AG09319 (cell line): ENCODE measurements at places on chromosomes 2 and 18.
A peak's percentile ranks its signal among the peaks of the same experiment; 100 is the strongest.

GRCh38 chr2:31202041-31202440 is 15.3 kb downstream of the CAPN14 start:
- DNase-seq = no peak

- no peak for DNase-seq
These were observed 435.9 kb downstream of the TSN start for GRCh38 chr2:122191331-122191730.

DNA sequence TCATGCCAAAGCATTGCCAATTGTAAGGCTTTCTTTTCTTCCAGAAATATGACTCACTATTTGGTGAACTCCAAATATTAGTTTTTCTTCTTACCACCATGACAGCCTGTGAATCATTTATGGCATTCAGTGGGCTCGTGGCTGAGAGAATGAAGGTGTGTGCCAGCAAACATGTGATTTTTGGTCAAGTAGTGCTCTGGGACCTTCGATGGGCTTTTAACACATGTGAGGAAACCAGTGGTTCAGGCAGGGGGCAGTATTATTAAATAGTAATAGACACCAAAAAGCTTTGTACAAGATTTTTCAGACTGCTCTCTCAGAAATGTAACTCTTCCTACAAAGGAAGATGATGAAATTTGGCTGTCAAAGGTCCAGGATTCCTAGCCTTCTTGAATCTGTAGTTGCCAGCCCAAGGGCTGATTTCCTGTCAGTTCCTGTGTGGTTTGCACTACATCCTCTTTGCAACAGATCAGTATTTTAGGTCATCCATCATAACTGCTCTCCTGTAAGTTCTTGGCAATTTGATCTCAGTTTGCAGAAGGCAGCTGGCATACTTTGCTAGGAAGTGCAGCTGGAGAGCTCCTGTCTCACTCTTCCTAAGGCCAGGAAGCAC is 64.3 kb downstream of the BABAM2 start:
- peak; percentile 96 for DNase-seq

DNA sequence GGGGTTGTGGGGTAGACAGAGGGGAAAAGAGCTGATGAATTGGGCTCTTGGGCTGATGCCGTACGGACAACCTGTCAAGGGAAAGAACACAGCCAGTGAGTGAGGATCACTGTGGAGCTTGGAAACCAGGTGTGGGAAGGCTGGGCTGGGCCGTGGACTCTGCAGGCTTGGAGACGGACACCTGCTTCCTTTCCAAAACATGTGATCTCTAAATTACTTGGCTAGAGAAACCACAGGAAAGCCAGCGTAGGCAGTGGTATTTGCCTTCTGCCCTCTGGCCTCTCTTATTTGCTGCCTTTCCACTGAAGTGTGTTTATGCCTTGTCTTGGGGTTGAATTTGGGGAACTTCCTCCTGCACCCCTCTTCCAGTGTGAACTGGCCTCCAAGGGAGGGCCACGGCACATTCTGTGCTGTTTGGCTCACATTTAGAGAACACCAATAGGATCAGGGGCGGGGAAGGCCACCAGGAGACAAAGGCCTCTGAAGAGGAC is 267.7 kb downstream of the PRKCE start:
- no peak for DNase-seq

DNA sequence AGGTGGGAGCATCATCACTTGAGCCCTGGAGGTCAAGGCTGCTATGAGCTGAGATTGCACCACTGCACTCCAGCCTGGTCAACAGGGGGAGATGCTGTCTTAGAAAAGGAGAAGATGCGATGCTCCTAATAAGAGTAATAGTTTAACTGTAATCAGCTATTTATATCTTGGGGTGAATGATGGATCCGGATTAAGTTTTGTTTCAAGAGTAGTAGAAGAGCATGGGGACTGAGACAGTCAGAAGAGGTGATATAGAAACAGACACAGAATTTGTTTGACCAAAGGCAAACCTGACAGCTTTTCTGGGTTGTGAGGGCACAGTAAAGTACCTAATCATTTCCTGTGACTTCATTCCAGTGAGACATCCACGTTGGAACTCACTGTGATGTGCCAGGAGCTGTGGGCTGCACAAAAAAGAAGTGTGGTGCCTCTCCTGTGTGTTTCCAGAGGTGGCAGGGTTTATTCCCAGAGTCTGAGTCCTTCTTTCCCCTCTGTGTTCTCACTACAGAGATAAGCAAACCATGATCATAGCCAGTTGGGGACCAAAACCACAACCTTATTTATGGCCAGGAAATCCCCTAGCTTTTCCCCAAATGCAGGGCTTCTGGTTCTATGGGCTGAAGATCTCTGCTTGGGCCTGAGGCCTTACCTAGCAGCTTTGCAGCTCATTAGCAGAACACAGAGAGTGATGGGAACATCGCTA is 113.7 kb downstream of the XRCC5 start:
- no peak for DNase-seq

DNA sequence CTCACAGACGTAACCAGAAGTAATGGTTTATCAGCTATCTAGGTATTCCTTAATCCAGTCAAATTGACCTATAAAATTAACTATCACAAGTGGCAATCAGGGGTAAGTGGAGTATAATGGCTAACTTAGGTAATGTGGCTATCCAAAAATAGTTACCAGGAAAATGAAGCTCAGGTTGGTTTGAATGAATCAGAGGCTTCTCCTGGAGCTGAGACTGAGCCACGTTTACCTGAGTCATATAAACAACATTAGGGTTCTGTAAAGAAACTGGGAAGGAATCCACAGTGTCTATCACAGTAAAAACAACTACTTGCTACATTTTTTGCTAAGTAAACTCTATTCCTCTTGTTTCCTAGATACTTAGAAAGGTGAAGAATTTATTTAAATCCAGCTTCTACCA is 236.0 kb upstream of the SPHKAP start:
- no peak for DNase-seq

GRCh38 chr2:168884975-168885374 is 5.3 kb downstream of the SPC25 start:
- no peak for DNase-seq

DNA sequence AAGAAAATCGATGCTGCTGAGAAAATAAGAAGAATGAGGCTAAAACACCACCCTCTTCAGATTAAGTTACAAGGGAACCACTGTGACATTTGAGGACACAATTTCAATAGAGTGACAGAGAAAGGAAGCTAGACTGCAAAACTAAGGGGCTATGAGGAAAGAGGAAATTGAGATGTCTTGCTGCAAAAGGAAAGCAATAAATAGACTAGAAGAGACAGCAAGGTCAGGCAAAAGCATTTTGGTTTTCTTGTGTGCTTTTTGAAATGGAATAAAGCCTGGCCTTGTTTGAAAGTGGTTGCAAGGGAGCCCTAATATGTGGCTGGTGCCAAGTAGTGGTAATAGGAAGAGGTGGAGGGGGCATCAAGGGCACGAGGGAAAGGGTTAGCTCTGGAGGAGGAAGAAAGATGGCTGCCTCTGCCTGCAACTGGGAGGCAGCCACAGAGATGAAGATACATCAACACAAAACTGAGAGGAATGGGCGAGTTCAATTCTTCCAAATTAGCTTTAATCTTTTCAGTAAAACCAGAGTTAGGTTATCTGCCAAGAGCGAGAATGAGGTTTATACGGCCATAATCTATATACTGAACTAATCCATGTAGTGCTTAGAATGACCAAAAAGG is 1.2 kb upstream of the MRO start:
- DNase-seq = no peak

DNA sequence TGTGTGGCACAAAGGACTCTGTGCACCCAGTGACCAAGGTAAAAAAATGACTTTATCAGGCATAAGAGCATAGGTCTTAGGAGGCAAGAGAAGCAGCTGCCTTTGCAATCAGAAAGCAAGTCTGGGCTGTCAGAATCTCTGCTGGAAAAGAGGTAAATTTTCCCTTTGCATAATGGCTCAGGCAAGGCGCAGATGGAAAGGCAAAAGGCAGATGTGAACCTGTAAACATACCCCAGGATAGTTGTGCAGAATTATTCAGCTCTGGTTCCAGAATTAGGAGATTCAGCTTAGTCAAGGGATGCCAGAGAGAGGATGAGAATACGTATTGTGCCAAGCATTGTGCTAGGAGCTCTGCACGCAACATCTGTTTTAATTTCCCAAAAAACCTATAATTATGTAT is 258.7 kb downstream of the CLIP4 start:
- no peak for DNase-seq

DNA sequence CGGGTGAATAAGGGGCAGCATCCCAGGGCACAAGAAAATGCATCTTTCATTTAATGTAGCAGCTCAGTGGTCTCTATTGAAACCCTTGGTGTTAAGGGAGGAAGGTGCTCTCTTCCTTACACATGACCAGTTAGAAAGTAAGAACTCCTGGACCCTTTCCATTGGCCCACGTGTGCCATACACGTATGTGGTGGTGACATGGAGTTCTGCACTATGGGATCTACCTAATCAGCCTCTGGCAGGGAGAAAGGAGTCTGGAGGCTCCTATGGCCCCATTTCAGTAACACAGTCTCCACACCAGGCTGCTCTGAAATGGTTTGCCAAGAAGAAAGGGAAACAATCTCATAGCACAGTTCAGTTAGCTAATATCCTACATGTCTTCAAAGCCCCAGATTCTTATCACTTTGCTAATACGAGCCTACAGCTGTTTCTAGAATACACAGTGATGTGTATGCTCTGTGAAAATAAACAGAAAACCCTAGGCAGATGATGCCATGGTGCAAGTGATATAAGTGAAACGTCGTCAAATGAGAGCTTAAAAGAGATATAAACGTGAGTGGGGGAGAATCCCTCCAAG is 7.0 kb downstream of the EFEMP1 start:
- DNase-seq = no peak

GRCh38 chr2:9074930-9075329 is 71.4 kb upstream of the MBOAT2 start:
- no peak for DNase-seq

DNA sequence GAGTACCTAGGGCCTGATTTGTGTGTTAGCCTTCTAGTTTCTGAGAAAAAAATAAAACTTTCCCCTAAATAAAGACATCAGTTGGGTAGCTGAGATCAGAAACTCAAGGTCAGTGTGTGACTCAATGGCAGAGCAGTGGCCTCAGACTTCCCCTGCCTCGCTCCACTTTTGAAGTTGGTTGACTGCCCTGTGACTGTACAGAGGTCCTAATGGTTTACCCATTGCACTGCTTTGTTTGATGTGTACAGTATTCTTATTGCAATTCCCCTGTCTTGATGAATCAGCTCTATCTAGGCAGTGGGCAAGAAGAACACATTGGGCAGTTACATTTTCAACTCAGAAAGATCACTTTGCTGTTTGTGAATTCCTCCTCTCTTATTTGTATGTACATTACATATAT is 315.7 kb downstream of the KCNS3 start:
- DNase-seq = no peak

DNA sequence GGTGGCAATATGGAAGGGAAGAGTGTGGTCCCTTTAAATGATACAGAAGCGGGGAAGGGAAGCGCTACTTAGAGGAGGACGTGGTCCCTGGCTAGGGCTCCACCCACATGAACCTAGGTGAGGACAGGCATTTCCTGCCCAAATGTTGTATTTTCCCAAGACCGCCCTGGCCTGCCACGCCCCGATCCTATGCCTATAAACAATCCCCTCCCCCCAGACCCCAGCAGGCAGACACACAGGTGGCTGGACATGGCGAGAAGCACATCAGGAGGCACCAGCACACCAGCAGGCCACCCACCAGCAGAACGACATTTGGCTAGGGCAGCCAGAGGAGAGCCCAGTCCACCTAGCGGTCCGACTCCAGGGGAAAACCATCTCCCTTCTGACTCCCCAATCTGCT is 47.2 kb downstream of the METTL8 start:
- no peak for DNase-seq

GRCh38 chr2:191316246-191316994 is 71.2 kb downstream of the MYO1B start:
- DNase-seq = no peak

DNA sequence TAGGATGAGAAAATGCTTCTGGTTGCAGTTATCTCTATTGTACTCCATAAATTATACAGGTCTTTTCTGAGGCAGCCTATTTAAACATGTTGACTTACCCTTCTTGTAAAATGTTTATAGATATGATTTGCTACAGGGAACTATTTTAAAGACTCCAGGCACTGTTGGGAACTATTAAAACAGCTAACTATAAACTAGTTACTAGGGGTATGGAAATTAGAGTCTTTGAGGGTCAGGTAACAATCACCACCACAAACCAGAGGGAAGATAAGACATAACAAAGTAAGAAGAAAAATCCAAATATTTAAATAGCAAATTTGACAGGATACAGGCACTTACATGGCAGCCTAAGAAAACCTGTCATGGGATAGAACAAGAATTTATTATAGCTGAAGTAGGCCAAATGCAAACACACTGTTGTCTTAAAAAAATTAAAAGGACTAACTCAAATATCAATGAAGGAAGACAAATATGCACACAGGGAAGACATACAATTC is 251.0 kb upstream of the CWC22 start:
- DNase-seq = no peak

DNA sequence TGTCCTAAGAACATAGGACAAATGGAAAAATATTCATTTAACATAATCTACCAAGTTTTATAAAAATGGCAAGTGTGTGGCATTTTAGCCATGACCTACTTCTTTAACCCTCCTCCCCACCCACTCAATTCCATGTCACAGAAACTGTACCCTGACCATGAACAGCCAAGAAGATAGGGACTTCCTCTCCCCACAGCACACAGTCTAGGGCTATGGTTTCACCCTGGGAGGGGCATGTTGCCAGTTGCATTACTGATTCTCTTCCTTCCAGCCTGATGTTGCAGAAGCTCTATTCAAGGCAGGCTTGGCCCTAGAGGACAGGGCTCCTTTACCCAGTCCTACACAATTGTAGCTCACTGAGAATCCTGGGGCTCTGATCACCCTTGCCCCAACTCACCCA is 153.6 kb upstream of the KLF7 start:
- DNase-seq = no peak

- no peak for DNase-seq
These were observed 15.5 kb upstream of the CACNB4 start for GRCh38 chr2:152114366-152114765.
